Daoy (cell line): ENCODE measurements at places on chromosomes 5 and 9. TPM values are rescaled to one million over a fixed set of nuclear protein-coding genes. Genes with fewer than 3 reads are reported as not detected.

BTNL3 gene
- not detected in 2 replicates for total RNA-seq

DNA sequence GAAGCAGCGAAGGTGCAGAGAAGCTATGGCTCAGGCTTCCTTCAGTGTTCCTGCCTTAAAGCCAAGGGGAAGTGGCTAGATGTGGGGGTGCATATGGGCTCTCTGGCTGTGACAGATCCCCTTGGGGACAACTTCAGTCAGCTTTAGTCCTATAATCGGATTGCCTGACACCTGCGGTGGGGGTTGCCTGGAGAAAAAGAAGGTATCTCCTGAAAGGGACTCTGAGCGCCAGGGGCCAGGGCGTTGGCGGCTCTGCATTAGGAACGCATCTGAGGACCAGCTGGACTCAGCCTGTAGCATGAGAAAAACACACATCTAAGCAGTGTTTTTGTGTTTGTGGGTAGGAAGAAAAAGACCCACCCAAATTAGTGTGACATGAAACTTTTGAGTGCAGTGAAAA lies 84.3 kb upstream of the OTULINL start:
- no peak for DNase-seq

DNA sequence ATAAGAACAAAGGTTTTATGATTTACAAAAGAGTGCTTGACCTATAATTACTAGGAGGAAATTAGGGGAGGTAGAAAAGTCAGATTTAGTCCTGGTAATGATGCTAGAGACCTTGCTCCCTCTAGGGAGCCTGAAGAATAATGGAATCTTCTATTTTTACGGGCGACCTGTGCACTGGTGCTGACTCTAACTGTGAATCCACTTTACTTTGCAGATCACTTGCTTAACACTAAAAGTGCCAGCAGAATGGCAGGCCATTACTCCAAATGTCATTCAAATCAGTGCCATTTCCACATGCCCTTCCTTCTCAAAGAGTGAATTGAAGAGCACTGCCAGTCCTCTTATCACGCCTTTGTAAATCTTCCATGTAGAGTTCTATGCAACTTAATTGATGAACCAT lies 359.4 kb upstream of the ARRDC3 start:
- no peak for DNase-seq

DNA sequence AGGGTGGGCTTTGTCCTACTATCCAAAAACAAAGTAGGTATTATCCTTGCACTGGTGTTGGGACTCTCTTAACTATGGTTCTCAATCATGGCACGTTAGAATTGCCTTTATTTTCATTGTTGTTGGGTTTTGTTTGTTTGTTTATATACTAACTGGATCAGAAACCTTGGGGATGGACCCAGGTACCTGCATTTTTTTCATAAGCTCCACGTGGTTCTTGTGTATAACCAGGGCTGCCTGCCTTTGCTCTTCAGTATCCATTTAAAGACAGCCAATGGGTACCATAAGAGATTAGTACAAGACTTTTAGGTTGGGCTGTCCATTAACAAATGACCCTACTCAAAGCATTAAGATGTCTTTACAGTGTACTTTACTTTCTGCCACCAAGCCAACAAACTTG lies 2.5 kb upstream of the SSBP2 start:
- no peak for DNase-seq

- no peak for DNase-seq
Observed at GRCh38 chr9:89458768-89459496, 39.0 kb downstream of the SEMA4D start.

PCDHGA5 gene
- total RNA-seq, result 0.23 and 0.39 TPM in 2 replicates

DNA sequence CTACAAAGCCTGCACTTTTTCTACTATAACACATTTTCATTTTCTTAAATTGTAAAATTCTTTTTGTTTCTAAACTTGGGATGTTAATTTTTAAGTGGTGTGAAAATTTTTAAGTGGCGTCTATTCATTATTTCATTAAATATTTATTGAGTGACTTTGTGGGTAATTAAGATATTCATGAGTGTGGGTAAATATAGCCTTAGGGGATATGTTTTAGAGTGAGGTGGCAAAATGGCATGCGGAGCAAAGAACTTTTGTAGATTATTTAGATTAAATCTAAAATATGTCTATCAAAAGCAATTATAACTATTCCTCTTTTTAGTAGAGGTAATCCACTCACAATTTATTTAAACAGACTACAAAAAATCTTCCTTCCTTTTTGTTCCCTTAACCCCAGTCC lies 188.4 kb downstream of the PCSK1 start:
- DNase-seq, result no peak

DNA sequence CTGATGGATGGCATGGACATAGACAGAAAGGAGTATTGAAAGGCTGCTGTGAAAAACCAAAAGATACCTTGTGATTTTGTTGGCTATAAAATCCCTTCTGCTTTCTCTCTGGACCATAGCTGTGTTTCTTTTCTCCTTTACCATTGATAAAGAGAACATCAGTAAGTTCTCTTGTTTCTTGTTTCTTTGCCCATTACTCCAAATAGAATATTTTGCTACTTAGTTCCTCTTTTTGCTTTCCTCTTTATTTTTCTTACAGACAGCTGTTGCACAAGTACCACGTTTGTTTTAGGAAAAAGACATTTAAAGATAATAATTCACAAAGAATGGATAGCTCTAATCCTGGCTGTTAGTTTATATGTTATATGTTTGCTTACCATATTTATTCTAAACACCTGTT lies 1129.2 kb downstream of the DTWD2 start:
- no peak for DNase-seq
